ENCODE measurements at places on chromosomes 2 and 18. TPM values are rescaled to one million over a fixed set of nuclear protein-coding genes. Genes with fewer than 3 reads are reported as not detected.

- H3K36me3 ChIP-seq, result no peaks in the 10 kb centered on the region
- H3K4me3 ChIP-seq, result peak overlapping the region; percentile 6
- H3K4me1 ChIP-seq, result peaks cover 17% of the 10 kb centered on the region
These were observed 428.1 kb downstream of the MEIS1 start for GRCh38 chr2:66862885-66863650.

GRCh38 chr2:223970343-223971128, 13.3 kb downstream of the MRPL44 start:
- H3K27me3 ChIP-seq, result no peaks in the 10 kb centered on the region
- no peak overlapping the region for H3K27ac ChIP-seq
- H3K4me3 ChIP-seq, result no peak overlapping the region

DNA sequence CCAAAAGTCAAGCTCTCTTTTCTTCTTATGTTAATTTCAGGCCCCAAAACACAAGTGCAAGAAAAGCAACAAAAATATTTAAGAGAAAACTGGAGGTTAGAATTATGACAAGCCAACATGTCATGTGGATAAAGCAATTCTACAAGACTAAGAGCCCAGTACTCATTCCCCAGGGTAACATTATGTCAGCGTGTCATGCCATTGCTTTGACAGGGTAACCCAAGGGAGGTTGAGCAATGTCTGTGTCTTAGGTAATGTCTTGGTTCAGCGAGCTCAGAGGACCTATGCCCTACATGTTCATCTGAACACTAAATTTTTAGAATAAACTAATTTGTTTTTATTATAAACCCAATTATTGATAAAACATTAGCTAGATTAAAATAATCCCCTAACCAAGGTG, 173.2 kb upstream of the ZNF804A start:
- no peaks in the 10 kb centered on the region for H3K27me3 ChIP-seq
- no peaks in the 10 kb centered on the region for H3K36me3 ChIP-seq
- no peaks in the 10 kb centered on the region for H3K4me1 ChIP-seq
- no peak overlapping the region for H3K4me3 ChIP-seq
- H3K27ac ChIP-seq, result no peak overlapping the region

DNA sequence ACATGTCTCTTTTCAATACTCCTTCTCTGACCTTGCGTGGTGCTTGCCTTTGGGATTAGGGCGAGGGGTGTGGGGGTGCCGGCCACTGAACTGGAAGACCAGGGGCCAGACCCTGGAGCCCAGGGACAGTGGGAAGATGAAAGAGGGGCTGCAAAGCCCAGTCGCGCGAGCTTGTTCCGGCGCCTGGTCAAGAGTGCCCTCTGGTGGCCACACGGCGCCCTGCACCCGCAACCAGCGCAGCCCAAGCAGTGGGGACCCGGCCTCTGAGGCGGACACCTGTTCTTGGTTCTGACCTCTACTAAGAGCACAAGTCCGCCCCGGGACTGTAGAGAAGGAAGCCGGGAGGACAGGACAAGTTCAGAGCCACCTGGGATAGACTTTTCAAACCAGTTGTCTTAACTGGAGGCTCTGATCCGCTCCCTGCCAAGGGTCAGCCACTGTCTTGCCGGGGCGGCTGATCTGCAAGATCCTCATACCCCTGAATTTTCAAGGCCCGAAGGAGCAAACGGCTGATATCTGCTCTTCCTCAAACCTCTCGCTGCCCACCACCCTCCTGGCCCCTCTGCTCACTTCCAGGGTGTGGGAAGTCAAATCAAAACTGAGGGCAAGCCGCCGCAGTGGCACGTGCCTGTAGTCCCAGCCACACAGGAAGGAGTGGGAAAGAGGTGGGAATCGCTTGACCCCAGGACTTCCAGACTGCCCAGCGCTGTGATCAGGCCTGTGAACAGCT, 14.9 kb upstream of the MSH6 start:
- DNase-seq, result peak; percentile 8
- no peaks in the 10 kb centered on the region for H3K27me3 ChIP-seq
- H3K27ac ChIP-seq, result no peak overlapping the region
- no peaks in the 10 kb centered on the region for H3K36me3 ChIP-seq

- no peaks in the 10 kb centered on the region for H3K36me3 ChIP-seq
- H3K4me3 ChIP-seq, result no peak overlapping the region
- H3K27ac ChIP-seq, result no peak overlapping the region
- no peaks in the 10 kb centered on the region for H3K27me3 ChIP-seq
- DNase-seq, result no peak
These were observed 34.0 kb downstream of the CCDC195 start for GRCh38 chr2:224682134-224682533.

DNA sequence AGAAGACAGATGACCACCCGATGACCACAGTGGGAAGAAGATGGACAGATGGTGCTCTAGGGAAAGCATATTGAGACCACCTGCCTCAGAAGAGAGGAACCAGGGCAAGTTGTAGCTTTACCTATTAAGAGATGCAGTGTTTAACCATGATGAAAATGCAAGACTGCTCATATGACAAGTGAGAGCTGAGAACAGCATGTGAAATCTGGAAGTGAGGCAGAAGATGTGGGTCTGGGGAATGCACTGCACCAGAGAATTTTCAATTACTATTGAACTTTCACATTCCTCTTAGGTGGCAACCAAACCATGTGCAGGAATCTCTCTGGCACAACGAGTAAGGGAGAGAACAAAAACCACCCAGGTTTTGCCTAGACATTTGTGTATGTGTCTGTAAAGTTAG, 184.8 kb upstream of the CRIM1 start:
- no peaks in the 10 kb centered on the region for H3K4me1 ChIP-seq
- no peaks in the 10 kb centered on the region for H3K27me3 ChIP-seq
- H3K36me3 ChIP-seq, result no peaks in the 10 kb centered on the region
- no peak overlapping the region for H3K4me3 ChIP-seq
- H3K27ac ChIP-seq, result no peak overlapping the region
- no peak for DNase-seq

DNA sequence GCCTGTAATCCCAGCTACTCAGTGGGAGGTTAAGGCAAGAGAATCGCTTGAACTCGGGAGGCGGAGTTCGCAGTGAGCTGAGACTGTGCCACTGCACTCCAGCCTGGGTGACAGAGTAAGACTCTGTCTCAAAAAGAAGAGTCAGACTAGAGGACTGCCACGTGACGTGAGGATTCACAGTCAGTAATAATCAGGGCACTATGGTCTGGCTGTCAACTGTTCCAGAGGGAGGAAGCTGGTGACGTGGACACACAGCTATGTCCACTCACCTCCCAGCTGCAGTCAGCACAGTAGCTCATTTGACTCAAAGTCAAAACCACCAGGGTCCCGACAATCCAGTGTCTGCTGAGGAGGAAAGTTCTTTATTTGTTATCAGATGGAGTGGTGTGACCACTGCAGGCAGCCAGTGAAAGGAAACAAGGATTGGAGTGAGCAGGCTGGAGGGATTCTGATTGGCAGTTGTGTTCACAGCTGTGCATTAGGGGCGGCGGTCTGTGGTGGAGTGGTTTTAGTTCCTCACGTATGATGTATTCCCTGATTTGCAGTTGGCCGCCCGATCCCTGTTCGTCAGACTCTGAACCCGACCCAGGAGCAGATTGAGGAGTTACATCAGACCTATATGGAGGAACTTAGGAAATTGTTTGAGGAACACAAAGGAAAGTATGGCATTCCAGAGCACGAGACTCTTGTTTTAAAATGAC, 37.9 kb downstream of the MOGAT1 start:
- peak; percentile 67 for DNase-seq
- H3K27me3 ChIP-seq, result no peaks in the 10 kb centered on the region
- H3K4me3 ChIP-seq, result peak overlapping the region; percentile 61
- peak overlapping the region; percentile 88 for H3K27ac ChIP-seq
- no peaks in the 10 kb centered on the region for H3K36me3 ChIP-seq

DNA sequence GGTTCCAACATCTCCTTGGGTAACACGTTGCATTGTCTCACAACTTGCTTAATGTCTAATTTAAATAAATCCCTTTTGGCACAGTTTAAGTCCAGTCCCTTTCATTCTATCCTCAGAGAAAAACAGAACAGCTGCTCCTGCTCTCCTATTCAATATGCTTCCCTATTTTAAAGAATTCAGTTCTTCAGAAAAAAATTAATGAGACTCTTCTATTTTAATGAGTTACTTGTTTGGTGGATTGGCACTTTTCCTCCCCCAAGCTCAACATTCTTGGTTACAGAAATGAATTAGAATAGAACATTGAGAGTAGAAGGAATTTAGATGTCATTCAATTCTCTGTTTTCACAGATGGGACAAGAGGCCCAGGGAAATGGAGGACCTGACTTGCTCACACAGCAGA, 116.9 kb upstream of the ATP8B1 start:
- DNase-seq, result no peak
- H3K4me1 ChIP-seq, result no peaks in the 10 kb centered on the region
- H3K27ac ChIP-seq, result no peak overlapping the region
- no peak overlapping the region for H3K4me3 ChIP-seq

DNA sequence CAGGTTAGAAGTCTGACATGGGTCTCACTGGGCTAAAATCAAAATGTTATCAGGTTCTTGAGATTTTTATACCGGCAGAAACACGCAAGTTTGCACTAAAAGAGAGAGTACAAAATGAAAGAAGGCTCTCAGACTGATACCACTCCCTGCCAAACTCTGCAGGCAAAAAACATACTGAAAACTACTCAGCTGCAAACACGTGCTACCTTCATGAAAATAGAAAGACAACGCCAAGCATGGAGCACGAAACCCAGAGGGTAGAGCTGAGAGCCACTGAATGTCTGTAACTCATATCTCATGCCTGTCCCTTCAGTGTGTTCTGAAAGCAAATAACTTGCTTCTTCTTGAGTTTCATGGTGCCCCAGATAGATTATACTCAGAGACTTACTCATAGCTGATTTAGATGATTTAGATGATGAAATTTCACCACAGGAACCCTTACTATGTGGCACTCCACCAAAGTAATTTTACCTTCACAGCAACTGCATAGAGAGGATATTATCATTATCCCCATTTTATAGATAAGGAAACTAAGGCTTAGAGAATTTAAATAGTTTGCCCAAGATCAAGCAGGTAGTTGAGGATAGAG, 313.0 kb upstream of the SLC39A10 start:
- no peaks in the 10 kb centered on the region for H3K27me3 ChIP-seq
- no peaks in the 10 kb centered on the region for H3K4me1 ChIP-seq
- no peak for DNase-seq

GRCh38 chr2:101733257-101733993, 35.9 kb downstream of the MAP4K4 start:
- no peak for DNase-seq
- H3K36me3 ChIP-seq, result no peaks in the 10 kb centered on the region
- H3K4me3 ChIP-seq, result no peak overlapping the region
- peaks cover 44% of the 10 kb centered on the region for H3K4me1 ChIP-seq
- no peak overlapping the region for H3K27ac ChIP-seq

DNA sequence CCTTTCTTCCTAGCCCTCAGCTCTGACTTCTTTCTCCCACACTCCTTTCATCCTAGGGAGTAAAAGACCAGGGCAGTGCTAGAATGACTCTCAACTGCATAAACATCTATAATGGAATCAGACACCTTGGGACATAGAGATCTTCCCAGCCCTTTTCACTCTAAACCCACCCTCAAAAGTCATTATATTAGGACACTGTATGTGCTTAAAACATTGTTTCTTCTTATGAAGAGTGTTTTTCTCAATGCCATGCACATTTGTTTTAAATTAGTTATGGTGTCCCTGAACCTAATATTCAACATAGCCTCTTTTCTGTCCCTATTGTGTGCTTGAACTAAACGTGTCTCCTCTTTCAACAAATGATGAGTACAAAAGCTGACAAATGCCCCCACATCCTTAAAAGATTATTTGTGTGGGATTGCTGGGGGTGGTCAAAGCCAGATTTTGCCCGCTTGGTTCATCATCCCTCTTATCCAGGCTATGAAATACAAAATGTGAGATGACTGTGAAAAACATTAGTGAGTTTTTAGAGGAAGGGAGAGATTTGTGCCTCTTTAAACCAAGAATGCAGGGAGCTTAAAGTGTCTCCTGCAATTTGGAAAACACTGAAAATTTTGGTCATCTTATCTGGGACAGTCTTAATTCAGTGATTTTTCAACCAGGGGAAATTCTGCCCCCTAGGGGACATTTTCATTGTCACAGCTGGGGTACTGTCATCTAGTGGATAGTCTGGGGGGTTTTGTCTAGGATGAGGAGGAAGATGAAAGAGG, 29.0 kb downstream of the SERPINB5 start:
- no peak overlapping the region for H3K4me3 ChIP-seq
- DNase-seq, result no peak
- no peaks in the 10 kb centered on the region for H3K4me1 ChIP-seq
- H3K36me3 ChIP-seq, result no peaks in the 10 kb centered on the region
- no peaks in the 10 kb centered on the region for H3K27me3 ChIP-seq

GRCh38 chr2:25690058-25690457, 16.7 kb upstream of the DTNB start:
- no peaks in the 10 kb centered on the region for H3K36me3 ChIP-seq
- no peak overlapping the region for H3K4me3 ChIP-seq
- DNase-seq, result no peak

DNA sequence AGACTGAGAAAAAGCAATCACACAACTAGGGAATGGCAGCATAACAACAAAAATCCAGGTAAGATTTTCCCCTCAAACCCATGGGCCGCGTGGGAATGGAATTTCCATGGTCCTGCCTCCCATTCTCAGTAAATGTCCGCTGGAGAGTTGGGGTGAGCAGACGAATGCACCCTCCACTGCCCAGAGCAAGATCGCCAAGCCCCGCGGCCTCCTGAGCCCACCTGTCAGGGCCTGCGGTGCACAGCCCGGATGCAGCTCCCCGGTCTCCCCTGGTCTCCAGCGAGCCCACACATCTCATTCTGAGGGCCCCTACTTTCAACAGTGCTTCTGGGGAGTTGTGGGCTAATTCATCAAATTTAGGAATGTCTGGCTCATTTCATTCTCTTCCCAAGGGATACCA, 327.4 kb upstream of the HS6ST1 start:
- H3K36me3 ChIP-seq, result no peaks in the 10 kb centered on the region
- H3K4me3 ChIP-seq, result no peak overlapping the region
- H3K4me1 ChIP-seq, result no peaks in the 10 kb centered on the region

- no peak for DNase-seq
- H3K27me3 ChIP-seq, result no peaks in the 10 kb centered on the region
These were observed 115.3 kb downstream of the BCL2L11 start for GRCh38 chr2:111236025-111236424.

- DNase-seq, result no peak
- H3K27me3 ChIP-seq, result no peaks in the 10 kb centered on the region
- H3K36me3 ChIP-seq, result no peaks in the 10 kb centered on the region
- H3K4me1 ChIP-seq, result peaks cover 22% of the 10 kb centered on the region
- no peak overlapping the region for H3K4me3 ChIP-seq
These were observed 291.8 kb downstream of the ICOS start for GRCh38 chr2:204228169-204228886.

UGT1A10 gene
- not detected for total RNA-seq

CYTIP gene
- 21.2 TPM for total RNA-seq

FOXD4L1 gene
- total RNA-seq, result not detected

SERPINB4 gene
- total RNA-seq, result not detected

TCF23 gene
- total RNA-seq, result not detected

WNT10A gene
- total RNA-seq, result 1.6 TPM

NT5DC4 gene
- not detected for total RNA-seq

RTP5 gene
- total RNA-seq, result not detected
